ENCODE measurements at places on chromosomes 12 and 14. TPM values are rescaled to one million over a fixed set of nuclear protein-coding genes. Genes with fewer than 3 reads are reported as not detected.

The HVCN1 gene
- 1.5 TPM for total RNA-seq

The KRT85 gene
- total RNA-seq, result not detected

The STAC3 gene
- total RNA-seq, result 1.1 TPM

The FSCB gene
- total RNA-seq, result 0.19 TPM

The KRT80 gene
- 0.38 TPM for total RNA-seq

The GDF3 gene
- total RNA-seq, result not detected

The UBE3B gene
- total RNA-seq, result 43.4 TPM

The KLRB1 gene
- not detected for total RNA-seq

The TBC1D30 gene
- total RNA-seq, result 0.85 TPM

The PMCH gene
- not detected for total RNA-seq

The IL31 gene
- total RNA-seq, result not detected

The SERPINA6 gene
- not detected for total RNA-seq

The AICDA gene
- total RNA-seq, result not detected

The CDCA3 gene
- total RNA-seq, result 29.7 TPM

The C12orf50 gene
- not detected for total RNA-seq

The TMEM132C gene
- total RNA-seq, result not detected

The GPRC5D gene
- total RNA-seq, result not detected

The SRGAP1 gene
- total RNA-seq, result 9.4 TPM

The VASH1 gene
- 2.7 TPM for total RNA-seq

The CLEC4A gene
- not detected for total RNA-seq

The SPIC gene
- not detected for total RNA-seq

The MYF6 gene
- not detected for total RNA-seq

The KIF5A gene
- total RNA-seq, result 0.28 TPM

The TNFAIP2 gene
- total RNA-seq, result 43.5 TPM

The SLC4A8 gene
- total RNA-seq, result 1.3 TPM

The GPR162 gene
- total RNA-seq, result 0.96 TPM

The ZBTB25 gene
- 4.0 TPM for total RNA-seq

The LRFN5 gene
- 0.19 TPM for total RNA-seq

Data from regular cardiac myocyte (primary cell).